ENCODE measurements at places on chromosomes 4 and X.

DNA sequence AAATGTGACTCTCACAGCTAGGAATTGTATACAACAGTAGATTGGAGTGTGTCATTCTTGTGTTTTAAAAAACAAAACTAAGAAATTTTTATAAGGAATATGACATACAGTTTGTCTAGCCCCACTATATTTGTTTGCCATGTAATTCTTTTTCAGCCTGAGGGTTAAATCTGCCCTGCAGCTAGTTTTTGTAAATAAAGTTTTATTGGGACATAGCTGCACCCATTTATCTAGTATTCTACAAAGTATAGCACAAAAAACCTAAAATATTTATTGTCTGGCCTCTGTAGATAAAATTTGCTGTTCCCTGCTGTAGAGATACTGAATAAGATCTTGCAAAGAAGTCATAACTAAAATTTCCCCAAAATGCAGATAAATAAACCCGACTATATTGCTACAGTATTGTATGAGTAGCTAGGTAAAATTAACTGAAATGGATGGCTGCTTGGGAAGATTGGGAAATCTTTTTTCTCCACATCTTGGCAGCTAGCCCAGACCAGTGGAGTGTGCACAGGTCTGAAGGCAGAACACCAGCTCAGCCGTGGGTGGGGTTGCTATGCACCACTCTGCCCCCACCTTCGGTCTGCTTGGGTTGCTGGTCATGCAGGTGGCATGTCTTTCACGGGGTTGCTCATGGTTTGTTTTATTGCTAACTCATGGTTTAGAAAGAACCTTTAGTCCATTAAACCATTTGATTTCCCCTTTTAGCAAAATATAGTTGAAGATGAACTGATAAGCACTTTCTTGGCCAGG is 127.9 kb downstream of the KLHL8 start:
- peak; percentile 67 for DNase-seq

DNA sequence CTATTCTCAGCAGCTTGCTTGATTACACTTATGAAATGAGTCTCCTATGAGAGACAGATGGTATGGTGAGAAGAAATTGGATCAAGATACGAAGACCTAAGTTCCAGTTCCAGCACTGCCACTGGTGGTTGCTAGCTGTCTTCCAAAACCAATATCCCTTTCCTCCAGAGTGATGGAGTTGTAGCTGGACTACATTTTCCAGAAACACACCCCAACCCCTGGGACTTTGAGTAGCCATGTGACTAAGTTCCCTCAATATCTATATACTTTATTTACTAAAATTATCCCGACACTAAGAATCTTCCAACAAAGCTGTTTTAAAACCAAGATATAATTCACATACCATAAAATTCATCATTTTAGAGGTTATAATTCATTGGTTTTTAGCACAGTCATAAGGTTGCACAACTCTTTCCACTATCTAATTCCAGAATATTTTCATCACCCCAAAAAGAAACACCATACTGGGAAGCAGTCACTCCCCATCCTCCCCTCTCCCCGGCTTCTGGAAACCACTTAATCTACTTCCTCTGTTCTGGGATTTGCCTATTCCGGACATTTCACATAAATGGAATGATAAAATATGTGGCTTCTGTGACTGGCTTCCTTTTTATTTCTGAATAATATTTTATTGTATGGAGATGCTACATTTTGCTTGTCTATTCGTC is 118.0 kb downstream of the MANBA start:
- no peak for DNase-seq

DNA sequence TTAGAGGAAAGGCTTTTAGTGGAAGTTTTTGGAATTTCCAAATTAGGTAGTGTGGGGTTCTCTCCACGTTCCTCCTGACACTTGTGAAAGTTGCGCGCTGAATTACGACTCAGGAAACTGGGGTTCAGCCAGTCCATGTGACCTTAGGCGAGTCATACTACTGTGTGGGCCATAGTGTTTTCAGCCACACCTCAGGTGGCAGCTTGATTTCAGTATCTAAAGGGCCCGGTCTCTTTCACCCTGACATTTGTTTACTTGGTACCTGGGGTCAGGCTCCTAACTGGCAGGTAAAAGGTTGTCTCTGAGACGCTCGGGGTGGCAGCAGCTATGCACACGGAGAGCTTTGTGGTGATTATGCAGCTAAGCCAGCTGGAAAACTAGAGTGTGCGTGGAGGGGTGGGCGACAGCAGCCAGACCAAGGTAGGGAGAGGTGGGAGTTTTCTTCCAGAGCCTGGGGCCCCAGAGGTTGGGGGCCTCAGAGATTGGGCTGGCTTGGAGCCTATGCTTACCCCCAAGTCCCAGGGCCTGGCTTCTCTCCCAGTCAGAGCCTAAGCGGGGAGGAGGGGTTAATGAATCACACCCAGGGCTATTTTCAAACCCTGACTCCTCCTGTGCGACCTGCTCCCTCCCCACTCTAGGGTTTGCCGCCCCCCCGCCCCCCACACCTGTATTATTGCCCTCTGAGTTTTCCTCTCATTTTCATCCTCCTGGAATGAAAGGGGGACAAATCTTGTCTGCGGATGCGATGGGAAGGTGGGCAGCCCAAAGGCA is 47.2 kb downstream of the STARD8 start:
- DNase-seq = no peak

- DNase-seq = no peak
Measured at GRCh38 chrX:13550346-13550745, 19.1 kb upstream of the EGFL6 start.

DNA sequence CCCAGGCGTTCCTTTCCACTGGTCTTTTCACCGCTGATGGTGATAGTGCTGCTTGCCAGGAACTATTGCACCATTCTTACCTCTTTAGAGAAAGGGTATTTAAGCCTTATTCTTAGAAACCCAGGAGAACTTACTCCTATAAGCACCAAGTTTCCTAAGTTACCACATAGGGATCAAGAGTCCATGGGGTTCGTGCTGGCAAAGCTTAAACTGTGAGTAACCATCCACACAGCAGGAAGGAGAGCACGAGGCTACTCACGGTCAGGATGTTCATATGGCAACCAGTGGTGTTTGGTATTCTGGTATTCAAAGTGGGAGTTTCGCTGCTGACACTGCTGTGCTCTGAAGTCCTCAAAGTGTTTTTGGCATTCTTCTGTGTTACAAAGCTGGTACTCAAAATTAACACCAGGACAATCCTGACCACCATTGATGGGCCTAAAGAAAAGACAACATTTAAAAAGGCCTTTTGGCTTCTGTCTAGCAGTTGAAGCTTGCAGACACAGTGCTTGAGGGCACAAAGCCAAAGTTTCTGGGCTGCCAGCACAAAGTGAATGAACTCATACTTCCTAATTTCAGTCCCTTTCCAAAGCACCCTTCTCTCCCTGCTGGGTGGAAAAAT is 256.9 kb downstream of the ADAMTS3 start:
- DNase-seq = no peak

- peak; percentile 1 for DNase-seq
Measured at GRCh38 chr4:163679189-163679588, 184.7 kb downstream of the TMA16 start.

Data from NCI-H1092 treated with DMSO at 0.1 percent for 48 hours (cell line).